ENCODE measurements at places on chromosomes 1 and 21.

- DNase-seq, result no peak
Observed at GRCh38 chr1:94562519-94563260, 21.1 kb upstream of the F3 start.

GRCh38 chr21:35573472-35574374 is 486.6 kb downstream of the SETD4 start:
- DNase-seq, result no peak

- no peak for DNase-seq
Observed at GRCh38 chr1:184392779-184393522, 6.1 kb downstream of the C1orf21 start.

- DNase-seq, result no peak
Observed at GRCh38 chr1:212669600-212669999, 30.0 kb downstream of the BATF3 start.

DNA sequence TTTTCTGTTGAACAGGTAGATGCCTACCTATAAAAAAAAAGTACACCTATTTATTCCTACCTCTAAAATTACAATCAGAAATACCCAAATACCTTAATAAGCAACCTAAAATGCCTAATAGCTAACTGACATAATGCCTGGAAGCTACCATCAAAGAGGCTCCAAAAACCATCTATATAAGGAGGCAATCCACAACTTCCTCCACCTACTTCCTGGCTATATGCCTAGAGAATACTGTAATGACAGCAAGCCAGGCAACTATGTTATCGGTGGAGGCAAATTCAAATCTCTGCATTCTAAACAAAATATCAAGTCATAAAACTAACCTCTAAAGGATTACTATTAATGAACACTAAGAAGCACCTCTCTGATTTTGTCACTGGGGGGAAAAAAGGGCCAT is 10.1 kb downstream of the ZNF644 start:
- no peak for DNase-seq

DNA sequence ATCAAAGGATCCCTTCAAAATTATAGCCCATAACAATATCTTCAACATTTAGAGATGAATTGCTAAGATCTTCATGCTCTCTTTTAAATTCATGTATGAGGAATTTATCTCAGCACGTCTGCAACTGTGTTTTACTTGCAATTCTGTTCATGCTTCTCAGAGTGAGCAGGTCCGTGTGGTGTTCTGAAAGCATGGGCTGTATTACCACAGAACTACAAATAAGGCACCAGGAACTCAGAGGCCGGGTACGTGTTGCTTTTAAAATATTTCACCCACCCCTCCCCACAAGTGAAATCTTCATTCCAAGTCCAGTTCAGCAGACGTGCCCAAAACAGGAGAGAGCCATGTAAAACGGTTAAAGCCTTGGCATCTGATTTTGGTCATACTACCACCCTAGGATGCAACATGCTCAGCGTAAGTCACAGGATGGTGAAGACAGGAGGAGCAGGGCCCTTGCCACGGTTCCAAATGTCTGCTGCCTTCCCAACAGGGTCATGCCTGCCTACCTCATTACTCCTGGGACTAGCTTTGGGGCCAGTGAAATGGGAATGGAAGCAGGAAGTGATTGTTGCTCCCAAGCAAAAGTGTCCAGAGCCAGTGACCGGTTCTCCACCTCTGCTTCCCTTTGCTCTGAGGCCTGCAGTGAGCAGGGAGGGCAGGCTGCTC is 133.7 kb downstream of the PTPN14 start:
- DNase-seq, result no peak

- DNase-seq, result no peak
Observed at GRCh38 chr1:115727706-115728249, 40.7 kb downstream of the CASQ2 start.

All from activated CD4-positive, CD25-positive, alpha-beta regulatory T cell treated with anti-CD3 and anti-CD28 coated beads, Interleukin-2, amount 50 U/mL, for 16 hours (primary cell).